KBM-7 (cell line): ENCODE measurements at places on chromosomes 6 and 20.

- DNase-seq, result no peak
These were observed 2.0 kb downstream of the BHLHE23 start for GRCh38 chr20:63004607-63005364.

GRCh38 chr6:133787859-133788505, 100.9 kb upstream of the TCF21 start:
- no peak for DNase-seq

DNA sequence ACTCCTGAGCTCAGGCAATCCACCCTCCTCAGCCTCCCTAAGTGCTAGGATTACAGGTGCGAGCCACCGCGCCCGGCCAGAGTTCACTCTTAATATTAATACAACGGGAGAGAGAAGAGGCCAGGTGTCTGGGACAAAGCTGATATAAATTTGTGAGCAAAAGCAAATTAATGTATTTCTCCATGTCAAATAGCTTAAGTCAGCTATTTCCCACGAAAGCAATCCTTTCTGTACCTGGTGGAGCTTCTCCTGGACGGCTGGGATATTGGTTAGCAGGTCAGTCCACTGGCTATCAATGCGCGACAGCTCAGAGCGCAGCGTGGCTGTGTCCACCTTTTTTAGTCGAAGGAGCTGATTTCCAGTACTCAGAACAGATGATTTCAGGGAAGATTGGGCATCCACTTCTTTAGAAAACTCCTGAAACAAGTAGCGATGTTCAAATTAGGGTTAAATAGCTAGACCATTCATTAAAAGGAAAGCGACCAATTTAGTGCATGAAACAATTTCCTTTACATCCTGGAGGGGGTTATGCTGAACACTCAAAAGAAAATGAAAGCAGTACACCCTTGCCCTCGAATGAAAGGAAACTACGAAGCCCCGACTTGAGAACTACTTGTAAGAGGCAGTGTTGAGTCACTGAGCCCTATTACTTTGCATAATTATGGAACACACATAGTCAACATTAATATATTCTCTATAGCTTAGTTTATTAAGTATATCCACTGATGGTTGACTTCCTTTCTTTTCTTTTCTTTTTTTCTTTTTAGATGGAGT, 403.4 kb downstream of the SYNE1 start:
- DNase-seq, result no peak

DNA sequence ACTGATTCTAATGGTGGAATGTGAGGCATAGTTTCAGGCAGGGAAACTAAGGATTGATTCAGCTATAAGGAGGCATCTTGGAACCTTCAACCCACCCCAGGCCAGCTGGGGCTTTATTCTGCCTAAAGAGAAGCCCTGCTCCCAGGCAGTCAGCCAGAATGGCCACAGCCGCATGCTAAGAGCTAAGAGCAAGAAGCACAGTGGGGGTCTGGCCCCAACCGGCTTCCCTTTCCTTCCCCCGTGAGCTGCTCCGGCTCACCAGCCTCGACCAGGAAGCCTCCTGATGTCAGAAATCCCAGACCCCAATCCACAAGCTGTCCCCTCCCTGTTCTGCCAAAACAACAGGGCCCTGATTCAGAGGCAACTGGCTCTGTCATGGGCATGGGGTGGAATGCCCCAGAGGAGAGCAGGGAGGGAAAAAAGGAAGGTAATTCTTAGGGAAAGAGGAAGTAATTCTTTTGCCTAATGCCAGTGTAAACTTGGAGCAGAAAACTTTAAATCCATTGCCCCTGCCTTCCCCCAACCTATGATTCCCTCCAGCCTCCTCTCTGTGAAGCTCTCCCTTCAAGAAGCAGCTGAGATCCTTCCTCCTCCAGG, 6.9 kb downstream of the GRM4 start:
- DNase-seq, result peak; percentile 47

- DNase-seq, result no peak
These were observed 29.6 kb upstream of the SAYSD1 start for GRCh38 chr6:39144481-39145173.

DNA sequence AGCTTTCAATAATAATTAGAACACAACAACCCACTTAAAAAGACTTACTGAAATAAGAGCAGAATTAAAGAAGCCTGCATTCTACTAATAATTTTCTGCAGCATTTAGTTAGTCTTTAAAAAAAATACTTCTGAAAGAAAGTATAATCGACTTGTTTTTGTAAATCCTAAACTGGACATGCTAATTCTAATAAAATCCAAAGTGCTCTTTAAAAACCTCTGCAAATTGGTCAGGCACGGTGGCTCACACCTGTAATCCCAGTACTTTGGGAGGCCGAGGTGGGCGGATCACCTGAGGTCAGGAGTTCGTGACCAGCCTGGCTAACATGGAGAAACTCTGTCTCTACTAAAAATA, 57.5 kb upstream of the ARMH2 start:
- no peak for DNase-seq

- DNase-seq, result no peak
These were observed 10.0 kb downstream of the CST5 start for GRCh38 chr20:23869520-23869919.

DNA sequence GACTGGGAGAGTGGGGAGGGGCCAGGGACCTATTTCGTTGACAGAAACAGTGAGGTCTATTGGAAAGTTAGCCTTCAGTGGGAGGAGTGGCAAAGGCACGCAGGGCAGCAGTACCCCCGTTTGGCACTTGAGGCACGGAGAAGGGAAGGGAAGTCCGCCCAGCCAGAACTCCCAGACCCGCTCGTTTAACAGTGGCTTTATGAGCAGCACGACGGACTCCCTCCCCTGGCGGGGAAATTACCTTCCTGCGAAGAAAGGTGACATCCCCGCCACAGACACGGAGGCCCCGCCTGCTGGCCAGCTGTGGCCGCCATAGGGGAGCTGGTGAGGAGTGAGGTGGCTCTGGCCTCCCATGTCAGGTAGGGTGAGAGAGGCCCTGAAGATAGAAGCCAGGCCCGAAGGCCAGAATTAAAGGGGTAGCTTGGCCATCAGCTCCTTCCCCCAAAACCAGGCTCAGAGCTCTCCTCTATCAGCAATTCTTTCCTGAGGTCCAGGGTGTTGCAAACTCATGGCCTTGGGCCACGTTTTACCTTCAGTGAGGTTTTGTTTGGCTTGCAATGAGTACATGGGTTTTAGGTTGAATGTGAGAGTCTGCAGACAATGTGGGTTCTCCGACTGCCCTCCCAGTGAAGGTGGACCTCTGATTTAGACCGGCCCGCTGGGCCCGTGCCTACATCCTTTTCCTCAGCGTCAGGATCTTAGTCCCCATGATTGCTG, 123.7 kb downstream of the MRPL14 start:
- DNase-seq, result no peak

DNA sequence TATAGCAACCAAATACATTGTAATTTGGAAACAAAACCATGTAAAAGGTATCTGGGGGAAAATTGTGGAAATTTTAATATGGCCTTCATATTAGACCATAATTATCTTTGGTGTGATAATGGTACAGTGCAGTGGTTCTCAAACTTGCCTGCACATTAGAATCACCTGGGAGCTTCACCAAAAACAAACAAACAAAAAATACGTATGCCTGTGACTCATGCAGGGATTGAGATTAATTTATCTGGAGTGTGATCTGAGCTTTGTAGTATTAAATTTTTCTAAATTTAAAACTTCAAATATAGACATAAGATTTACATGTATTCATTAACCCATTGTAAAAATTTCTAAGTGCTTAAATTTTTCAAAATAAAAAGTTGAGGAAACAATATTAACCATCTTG, 31.5 kb downstream of the ARHGAP18 start:
- no peak for DNase-seq

GRCh38 chr20:62366370-62367135, 559 bp downstream of the LAMA5 start:
- DNase-seq, result peak; percentile 28

DNA sequence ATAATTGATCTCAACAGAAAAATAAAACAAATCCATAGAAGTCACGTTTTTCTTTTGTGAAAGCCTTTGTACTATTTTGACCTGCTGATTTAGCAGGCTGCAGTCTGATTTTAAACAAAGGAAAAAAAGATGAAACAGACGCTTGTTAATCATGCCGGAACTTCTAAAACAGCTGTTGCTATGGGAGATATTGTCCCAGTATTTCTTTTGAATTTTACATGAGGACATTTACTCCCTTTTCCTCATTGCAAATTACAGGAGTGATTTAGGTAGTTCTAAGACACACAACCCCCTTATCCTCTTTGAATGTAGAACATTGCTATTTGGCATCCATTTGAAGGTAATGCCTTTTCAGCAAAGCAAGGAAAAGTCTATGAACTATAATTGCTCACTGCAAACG, 416.1 kb downstream of the BCKDHB start:
- DNase-seq, result no peak

DNA sequence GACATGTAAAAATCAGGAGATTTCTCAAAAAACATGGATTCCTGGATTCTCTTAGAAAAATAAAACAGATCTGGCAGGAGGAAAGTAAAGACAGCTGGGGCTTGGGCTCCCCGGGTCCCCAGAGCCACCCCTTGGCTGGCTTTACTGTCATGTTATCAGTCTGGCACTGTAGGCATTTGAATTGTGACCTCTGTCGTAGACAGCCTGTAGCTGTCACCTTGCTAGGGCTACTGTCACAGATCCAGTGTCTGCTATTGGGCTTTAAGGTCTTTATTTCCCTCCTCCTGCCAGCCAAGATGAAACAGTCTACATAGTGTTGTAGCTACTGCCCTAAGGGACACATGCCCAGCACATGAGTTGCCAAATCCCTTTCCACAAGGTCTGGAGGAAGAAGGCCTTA, 37.5 kb downstream of the ABRACL start:
- DNase-seq, result no peak

DNA sequence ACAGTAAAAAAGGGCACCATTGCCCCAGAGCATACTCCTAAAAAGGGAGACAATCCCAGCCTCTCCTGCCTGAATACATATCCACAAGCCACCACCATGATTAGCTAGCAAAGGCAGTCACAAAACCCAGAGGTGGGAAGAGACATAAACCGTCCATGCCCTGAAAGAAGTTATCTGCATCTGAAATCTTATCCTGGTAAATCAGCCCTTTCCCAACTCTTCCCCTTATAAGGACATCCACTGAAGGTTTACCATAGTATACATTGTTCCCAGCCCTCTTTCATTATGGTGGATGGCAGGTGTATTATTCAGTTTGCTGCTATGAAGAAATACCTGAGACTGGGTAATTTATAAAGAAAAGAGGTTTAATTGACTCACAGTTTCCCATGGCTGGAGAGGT, 95.2 kb downstream of the TBC1D7 start:
- DNase-seq, result no peak

DNA sequence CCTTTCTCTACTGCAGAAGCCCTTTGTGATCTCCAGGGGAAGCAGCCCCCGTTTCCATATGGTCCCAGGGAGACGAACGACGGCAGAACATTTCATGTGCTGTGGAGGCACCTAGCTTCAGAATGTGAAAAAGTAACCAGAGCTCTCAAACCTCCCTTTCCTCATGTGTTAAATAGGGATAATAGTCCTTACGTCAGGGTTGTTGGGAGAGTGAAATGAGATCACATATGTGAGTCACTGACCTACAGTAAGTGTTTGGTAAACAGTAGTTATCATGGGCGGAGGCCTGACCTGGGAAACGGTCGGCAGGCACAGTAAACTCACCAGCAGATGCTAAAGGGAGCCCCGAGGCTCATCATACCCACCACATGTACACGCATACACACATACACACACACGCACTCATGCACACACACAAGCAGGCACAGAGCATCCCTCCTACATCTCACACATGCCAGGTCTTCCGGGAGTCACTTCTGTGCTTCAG, 89.7 kb downstream of the LY86 start:
- DNase-seq, result no peak

GRCh38 chr6:2798586-2799134, 33.5 kb downstream of the WRNIP1 start:
- DNase-seq, result no peak

GRCh38 chr6:73134588-73134987, 90.7 kb downstream of the KHDC1L start:
- no peak for DNase-seq

DNA sequence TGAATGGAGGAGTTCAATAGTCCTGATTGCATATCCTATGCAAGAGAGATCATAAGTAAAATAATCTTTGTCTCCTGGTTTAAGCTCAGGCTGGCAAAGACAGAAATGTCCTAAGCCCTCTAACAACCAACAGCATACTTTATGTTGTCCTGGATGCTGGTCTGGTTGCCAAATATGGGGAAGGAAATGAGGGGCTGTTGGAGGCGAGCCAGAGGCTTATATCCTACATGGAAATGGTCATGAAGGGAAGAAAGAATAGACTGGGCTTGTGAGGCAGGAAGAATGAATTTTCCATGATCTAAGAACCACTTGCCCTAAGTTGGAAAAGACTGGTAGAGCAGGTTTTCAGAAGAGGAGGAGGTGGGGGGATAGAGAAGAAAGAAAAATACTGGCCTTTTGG, 237.1 kb downstream of the SMOC2 start:
- no peak for DNase-seq

- peak; percentile 63 for DNase-seq
These were observed 115.4 kb downstream of the SLX4IP start for GRCh38 chr20:10550204-10551118.

GRCh38 chr6:139860203-139860602, 485.8 kb upstream of the CITED2 start:
- DNase-seq, result no peak

- no peak for DNase-seq
These were observed 21.1 kb upstream of the TRIM26 start for GRCh38 chr6:30234356-30234755.

DNA sequence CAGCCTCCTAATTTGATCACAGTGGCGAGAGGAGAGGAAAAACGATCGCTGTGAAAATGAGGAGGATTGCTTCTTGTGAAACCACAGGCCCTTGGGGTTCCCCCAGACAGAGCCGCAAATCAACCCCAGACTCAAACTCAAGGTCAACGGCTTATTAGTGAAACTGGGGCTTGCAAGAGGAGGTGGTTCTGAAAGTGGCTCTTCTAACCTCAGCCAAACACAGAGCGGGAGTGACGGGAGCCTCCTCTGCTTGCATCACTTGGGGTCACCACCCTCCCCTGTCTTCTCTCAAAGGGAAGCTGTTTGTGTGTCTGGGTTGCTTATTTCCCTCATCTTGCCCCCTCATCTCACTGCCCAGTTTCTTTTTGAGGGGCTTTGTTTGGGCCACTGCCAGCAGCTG, 28.7 kb downstream of the SAYSD1 start:
- DNase-seq, result no peak

GRCh38 chr6:145539831-145540230, 195.5 kb downstream of the EPM2A start:
- DNase-seq, result no peak

DNA sequence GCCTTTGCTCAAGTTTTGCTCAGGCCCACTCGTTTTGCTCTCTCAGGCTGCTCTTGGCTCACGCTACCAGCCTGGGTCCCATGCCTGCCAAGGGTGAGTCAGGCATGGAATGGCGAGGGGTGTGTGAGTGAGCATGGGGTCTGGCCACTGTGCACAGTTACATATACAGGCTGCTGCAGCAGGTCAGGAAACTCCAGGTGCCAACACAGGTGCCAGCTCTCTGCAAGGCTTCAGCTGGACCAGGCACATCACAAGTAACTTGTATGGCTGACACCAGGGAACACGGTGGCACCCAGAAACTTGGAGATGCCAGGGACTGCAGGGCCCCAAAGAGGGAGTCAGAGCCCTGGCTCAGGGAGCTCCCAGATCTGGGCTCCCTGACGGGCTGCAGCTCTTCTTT, 146.8 kb downstream of the BTBD3 start:
- DNase-seq, result no peak

- DNase-seq, result no peak
These were observed 7.4 kb downstream of the ADAT2 start for GRCh38 chr6:143443096-143443495.

- DNase-seq, result no peak
These were observed 26.6 kb upstream of the SNAP91 start for GRCh38 chr6:83735461-83735860.

- peak; percentile 35 for DNase-seq
These were observed 1.7 kb downstream of the TRERF1 start for GRCh38 chr6:42449917-42450476.

- DNase-seq, result peak; percentile 46
These were observed 4.5 kb upstream of the SYS1 start for GRCh38 chr20:45358282-45359068.
